CD4-positive, alpha-beta T cell treated with Interleukin-15 for 1 hour (primary cell): ENCODE measurements at places on chromosomes 3 and 15.

DNA sequence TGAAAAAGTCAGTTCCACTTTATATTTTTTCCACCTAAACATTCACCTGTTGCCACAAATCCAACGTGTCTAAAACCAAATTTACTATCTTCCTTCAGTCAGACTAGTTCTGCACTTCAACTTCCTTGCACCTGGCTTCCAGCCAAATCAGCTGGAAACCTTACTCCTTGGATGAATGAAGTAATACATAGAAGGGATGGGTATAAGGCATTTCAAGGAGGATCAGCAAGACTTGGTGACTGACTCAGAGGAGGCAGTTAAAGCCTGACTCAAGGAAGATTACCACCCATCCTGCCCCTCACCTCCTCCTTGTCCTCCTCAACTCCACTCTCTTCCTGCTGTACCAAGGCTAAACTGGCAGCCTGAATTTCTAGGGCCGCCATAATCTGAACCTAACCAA is 37.1 kb downstream of the QTRT2 start:
- no peak for DNase-seq

DNA sequence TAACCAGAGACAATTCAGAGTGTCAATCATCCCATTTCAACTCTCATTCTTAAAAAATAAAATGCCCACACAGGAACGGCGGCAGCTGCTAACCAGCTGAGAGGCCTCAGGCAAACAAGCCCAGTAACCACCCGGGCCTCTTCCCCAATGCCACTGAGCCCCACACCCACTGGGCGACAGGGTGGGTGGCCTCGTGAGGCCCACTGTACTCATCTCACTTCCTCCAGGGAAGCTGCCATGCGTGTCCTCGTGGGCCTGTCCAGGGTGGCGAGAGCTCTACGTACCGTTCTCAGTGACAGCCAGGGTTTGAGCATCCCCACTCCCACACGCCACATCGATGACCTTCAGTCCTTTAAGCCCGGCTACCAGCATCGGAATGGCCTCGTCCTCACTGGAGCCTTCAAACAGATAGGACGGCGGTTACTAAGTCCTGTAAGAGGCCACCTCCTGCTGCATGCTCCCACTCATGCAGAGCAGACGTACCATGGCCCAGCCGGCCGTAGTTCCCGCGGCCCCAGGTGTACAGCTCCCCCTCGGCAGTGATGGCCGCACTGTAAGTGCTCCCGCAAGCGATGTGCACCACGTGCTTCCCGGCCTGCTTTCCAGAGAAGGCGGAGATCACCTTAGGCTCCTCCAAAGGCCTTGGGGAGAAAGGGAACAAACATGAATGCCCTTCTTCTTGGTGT is 56.5 kb downstream of the HERC2 start:
- DNase-seq: no peak

- no peak for DNase-seq
Measured at GRCh38 chr15:69059557-69059943, 45.1 kb downstream of the NOX5 start.

GRCh38 chr3:158165730-158166129 is 55.8 kb downstream of the RSRC1 start:
- DNase-seq: no peak
